ENCODE measurements at places on chromosomes 5 and 9. TPM values are rescaled to one million over a fixed set of nuclear protein-coding genes. Genes with fewer than 3 reads are reported as not detected.

GRCh38 chr9:21326526-21327139 lies 8.6 kb downstream of the KLHL9 start:
- no peak for DNase-seq
- H3K36me3 ChIP-seq = peaks cover 9% of the 10 kb centered on the region
- peak overlapping the region; percentile 84 for H3K27ac ChIP-seq
- no peaks in the 10 kb centered on the region for H3K27me3 ChIP-seq
- H3K4me1 ChIP-seq = peaks cover 39% of the 10 kb centered on the region
- H3K4me3 ChIP-seq = peak overlapping the region; percentile 21

DNA sequence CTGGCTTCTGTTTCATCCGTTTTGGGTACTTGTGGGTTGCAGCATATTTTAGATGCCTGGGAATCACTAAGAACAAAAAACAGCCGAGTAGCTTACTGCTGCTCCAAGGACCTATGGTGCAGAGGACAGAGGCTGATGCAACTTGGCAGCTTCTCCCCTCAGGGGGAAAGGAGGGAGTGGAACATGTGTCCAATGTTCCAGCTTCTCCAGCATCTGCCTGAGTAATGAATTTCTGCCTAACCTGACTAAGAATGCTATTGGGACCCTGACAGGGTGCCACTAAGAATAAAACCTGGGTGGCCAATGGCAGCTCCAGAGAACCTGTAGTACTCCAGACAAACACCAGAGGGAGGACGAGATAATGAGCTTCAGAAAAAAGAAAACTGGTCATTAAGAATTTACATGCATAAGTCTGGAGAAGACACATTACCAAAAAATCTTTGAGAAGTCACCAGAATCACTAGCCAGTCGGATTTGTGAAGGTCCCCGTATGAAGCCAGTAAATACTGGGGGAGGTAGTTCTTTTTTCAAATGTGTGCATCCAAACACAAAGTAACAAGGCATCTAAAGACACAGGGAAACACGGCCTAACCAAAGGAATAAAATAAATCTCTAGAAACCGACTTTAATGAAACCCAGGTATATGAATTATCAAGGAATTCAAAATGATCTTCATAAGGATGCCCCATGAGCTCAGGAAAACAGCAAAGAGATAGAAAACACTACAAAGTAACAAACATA lies 293.5 kb downstream of the HINT1 start:
- no peak overlapping the region for H3K4me3 ChIP-seq
- peaks cover 6% of the 10 kb centered on the region for H3K4me1 ChIP-seq
- H3K36me3 ChIP-seq = no peaks in the 10 kb centered on the region
- H3K27me3 ChIP-seq = peaks cover 10% of the 10 kb centered on the region

The PCAT7 gene
- not detected for total RNA-seq

- no peaks in the 10 kb centered on the region for H3K36me3 ChIP-seq
- H3K4me3 ChIP-seq = no peak overlapping the region
- no peak overlapping the region for H3K27ac ChIP-seq
- peaks cover 24% of the 10 kb centered on the region for H3K27me3 ChIP-seq
- H3K4me1 ChIP-seq = no peaks in the 10 kb centered on the region
These were observed 26.0 kb upstream of the OLFM1 start for GRCh38 chr9:135061441-135061840.

The CA9 gene
- total RNA-seq = not detected

GRCh38 chr5:109614301-109614700 lies 75.4 kb upstream of the MAN2A1 start:
- no peaks in the 10 kb centered on the region for H3K36me3 ChIP-seq
- no peak overlapping the region for H3K27ac ChIP-seq
- H3K4me3 ChIP-seq = no peak overlapping the region
- H3K27me3 ChIP-seq = peaks cover 7% of the 10 kb centered on the region
- no peaks in the 10 kb centered on the region for H3K4me1 ChIP-seq

The PCDHB8 gene
- not detected for total RNA-seq

DNA sequence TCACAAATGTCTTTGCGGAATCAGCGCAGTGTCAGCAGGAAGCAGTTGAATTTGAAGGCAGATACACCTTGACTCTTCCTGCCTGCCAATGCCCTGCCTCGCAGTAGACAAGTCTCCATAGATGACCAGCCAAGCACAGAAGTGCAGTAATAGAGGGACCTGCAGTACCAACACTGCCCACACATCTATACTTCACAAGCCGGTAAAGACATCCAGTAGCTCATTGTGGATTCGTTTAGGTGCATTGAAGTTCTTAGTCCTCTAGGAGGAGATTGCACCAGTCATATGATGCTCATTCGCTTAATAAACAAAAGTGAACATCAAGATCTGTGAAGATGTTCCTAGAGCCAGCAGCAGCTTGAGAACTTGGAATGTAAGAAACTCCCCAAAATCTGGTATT lies 7.1 kb upstream of the IFNA2 start:
- peaks cover 5% of the 10 kb centered on the region for H3K36me3 ChIP-seq
- no peak for DNase-seq
- H3K27ac ChIP-seq = no peak overlapping the region

The CBY3 gene
- total RNA-seq = not detected

GRCh38 chr5:516338-516925 lies 7.8 kb downstream of the SLC9A3 start:
- H3K27me3 ChIP-seq = peaks cover 20% of the 10 kb centered on the region
- H3K27ac ChIP-seq = no peak overlapping the region
- H3K4me1 ChIP-seq = peaks cover 3% of the 10 kb centered on the region
- no peak for DNase-seq
- H3K4me3 ChIP-seq = no peak overlapping the region

Measured in T-helper 17 cell (primary cell).